ENCODE measurements at places on chromosomes 1 and 21.

DNA sequence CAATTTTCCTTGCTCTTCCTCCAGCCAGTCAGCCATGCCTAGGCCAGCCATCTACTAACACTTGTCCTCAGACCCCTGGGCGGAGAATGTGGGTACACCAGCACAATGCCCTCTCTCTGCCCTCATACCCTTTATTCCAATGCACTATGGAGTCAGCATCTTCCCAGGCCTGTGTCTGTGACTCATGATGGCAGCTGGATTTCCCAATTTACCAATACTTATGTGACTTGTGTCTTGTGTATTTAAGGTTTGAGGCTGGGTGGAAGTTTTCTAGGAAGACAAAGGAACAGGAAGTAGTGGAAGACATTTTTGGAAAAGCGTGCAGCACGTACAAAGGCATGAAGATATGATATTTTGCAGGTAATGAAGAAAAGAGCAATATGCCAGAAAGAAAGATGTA, 114.3 kb downstream of the NMNAT2 start:
- no peak for DNase-seq

DNA sequence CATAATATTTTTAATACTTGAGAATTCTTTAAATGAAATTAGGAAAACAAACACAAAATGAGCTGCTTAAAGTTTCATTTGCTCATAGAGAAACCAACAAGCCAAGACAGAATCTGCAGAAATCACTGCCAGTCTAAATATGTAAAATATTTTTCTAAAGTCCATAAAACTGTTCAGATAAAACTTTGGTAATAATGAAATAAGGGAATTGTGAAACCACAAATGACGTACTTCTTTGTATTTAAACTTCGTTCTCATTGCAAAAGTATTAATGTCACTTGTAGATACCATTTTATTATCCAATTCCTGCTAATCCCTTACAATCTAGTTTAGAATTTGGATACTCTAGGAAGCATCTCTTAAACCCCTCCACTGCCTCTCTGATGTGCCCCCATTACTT, 234.5 kb upstream of the NEGR1 start:
- no peak for DNase-seq

- no peak for DNase-seq
Measured at GRCh38 chr21:44495611-44496563, 40.6 kb downstream of the LRRC3 start.

DNA sequence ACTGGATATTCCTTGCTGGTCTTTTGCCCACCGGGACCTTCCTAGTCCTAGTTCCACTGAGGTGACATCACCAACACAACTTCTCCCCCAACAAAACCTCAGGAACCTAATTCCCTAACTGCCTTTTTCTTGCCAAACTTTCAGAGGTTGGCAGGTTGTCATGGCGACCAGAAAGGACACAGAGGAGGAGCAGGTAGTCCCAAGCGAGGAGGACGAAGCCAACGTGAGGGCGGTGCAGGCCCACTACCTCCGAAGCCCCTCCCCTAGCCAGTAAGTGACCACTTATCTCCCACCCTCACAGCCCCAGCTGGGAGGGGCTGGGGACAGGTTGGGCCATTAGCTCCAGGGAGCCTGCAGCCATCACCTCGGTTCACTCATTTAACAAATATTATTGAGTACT, 815 bp downstream of the STYXL2 start:
- DNase-seq = no peak

GRCh38 chr1:228408041-228408868, 1.6 kb upstream of the TRIM11 start:
- DNase-seq = no peak

DNA sequence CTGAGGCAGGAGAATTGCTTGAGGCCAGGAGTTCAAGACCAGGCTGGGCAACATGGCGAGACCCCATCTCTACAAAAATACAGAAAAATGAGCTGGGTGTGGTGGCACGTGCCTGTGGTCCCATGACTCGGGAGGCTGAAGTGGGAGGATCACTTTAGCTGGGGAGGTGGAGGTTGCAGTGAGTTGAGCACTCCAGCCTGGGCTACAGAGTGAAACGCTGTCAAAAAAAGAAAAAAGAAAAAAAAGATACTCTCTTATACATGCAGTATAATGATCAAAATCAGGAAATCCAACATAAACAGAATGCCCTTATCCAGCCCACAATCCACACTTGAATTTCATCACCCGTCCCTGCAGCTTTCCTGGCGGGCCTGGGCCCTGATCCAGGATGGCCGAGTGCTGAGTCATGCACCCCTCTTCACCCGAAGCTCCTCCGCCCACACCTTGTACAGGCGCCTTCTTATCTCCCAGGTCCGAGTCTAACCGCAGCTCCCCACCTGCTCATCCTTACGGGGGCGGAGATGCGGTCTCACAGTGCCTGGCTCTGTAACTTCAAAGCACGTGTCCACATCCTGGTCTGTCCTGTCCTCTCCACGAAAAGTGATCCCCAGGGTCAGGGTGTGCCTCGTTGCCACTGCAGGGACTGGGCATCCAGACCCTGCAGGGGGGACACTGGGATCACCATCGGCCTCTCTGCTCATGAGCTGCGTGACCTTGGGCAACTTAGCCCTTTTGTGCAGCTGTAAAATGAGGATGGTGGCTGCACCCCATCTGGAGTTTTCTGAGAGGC, 120.2 kb upstream of the SLC45A1 start:
- DNase-seq = no peak

- no peak for DNase-seq
Measured at GRCh38 chr1:150164224-150164623, 14.5 kb downstream of the PLEKHO1 start.
